Stimulated activated CD8-positive, alpha-beta memory T cell treated with anti-CD3 and anti-CD28 coated beads, Interleukin-7, amount 100 ng/mL, for 1 hour (primary cell): ENCODE measurements at places on chromosomes 1 and 21.

DNA sequence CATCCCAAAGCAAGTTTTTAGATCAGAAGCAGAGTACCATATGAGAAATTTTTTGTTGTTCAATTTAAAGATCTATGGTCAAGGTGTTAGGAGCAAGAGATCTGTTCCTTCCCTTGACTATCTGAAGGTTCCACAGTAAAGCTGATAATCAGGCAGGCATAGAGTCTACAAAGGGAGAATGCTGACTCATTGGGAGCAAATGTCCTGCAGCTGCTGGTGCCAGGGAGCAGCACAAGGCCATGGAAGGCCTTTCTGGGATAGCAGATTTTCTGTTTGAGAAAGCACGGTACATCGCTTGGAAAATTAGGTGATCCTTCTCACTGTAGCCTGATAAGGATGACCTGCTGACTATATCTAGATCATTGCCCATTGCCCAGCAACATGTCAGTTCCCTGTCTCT, 210.1 kb upstream of the C1orf87 start:
- DNase-seq = no peak

- DNase-seq = no peak
These were observed 1382.2 kb upstream of the B3GALT2 start for GRCh38 chr1:194568610-194569009.

DNA sequence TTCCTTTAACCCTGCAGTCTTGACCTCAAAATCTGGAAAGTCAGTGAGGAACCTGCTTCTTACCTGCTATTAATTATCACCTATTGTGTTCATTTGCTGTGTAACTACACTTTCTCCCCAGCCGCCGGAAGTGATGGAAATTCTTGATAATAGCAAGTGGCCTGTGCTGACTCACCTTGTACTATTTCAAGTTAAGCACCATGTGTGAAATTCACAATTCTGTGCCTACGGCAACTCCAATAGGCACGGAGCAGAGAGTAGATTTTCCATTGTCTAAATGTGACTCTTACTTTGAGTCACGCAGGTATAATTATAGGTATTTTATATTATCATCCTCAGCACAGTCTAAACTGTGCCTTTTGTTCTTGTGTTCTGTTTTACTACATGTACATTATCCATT, 466.8 kb downstream of the KIF26B start:
- no peak for DNase-seq

GRCh38 chr1:82391712-82392111, 591.0 kb downstream of the ADGRL2 start:
- DNase-seq = no peak

- DNase-seq = no peak
These were observed 44.1 kb upstream of the C1orf105 start for GRCh38 chr1:172376431-172376830.

GRCh38 chr1:155396874-155397476, 76.3 kb downstream of the RUSC1 start:
- no peak for DNase-seq

- no peak for DNase-seq
These were observed 12.1 kb downstream of the NBPF3 start for GRCh38 chr1:21451981-21452411.

- DNase-seq = no peak
These were observed 34.0 kb upstream of the ABCA4 start for GRCh38 chr1:94154989-94155388.

DNA sequence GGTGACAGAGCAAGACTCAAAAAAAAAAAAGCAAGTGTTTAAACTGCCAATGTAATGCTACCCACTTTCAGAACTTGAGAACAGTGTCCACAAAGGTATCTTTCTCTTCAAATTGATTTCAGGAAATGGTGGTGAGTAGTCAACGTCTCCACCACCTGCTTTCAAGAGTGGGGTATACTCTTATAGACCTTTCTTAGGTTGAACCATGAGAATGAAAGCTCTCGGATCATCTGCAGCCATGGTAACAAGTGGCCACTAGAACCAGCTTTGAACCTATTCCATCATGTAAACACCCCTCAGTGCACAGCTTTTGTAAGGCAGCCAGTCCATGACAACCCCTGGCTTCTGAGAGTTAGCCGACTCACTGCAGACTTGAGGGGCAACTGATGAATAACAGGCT, 107.4 kb downstream of the NTPCR start:
- no peak for DNase-seq

GRCh38 chr21:26732432-26733221, 112.6 kb downstream of the ADAMTS1 start:
- no peak for DNase-seq

DNA sequence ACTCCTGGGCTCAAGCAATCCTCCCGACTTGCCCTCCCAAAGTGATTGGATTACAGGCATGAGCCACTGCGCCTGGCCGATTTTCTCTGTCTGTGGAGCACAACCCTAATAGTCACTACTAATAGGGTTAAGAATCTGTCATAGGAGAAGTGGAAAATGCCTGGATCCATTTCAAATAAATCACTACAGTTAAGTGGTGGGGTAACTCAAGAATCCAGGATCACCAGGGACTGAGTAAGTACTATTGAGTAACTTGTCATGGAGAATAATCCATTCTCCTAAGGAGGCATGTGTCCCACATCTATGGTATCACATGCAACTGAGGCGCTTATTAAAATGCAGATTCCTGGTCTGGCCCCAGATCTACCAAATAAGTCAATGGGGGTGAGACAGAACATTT, 53.2 kb downstream of the OPTC start:
- no peak for DNase-seq

DNA sequence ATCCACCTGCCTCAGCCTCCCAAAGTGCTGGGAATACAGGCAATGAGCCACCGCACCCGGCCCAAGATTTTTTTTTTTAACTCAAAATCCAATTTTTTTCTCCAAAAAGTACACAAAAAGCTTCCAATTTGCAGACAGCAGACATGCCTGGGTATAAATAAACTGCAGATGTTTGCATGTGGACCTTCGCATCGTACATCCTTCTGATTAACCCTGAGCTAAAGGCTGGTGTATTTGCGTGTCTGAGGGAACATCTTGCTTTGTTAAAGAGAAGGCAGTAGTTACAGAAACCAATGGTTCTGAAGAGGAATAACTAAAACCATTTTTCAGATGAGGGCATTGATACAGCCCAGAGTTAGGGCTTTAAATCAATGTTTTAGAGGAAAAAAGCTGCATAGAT, 12.7 kb downstream of the BCAR3 start:
- no peak for DNase-seq

DNA sequence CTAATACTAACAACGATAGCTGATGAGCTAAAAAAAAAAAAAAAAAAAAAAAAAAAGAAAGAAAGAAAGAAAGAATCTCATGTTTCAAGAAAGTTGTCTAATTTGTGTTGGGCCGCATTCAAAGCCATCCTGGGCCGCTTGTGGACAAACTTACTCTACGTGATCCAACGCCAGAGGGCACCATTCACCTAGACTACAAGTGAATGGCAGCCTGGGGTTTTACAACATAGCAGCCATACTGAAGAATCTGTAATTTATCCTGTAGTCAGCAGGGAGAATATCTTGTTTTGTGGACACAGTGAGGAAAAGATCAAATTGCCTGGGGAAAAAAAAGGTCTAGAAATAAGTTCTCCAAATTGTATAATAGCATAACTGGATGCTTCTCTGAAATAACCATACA, 47.0 kb downstream of the CYP2J2 start:
- DNase-seq = no peak

GRCh38 chr21:36608041-36608896, 90.6 kb upstream of the SIM2 start:
- DNase-seq = no peak

- no peak for DNase-seq
These were observed 16.2 kb downstream of the PROX1 start for GRCh38 chr1:214004014-214004413.

DNA sequence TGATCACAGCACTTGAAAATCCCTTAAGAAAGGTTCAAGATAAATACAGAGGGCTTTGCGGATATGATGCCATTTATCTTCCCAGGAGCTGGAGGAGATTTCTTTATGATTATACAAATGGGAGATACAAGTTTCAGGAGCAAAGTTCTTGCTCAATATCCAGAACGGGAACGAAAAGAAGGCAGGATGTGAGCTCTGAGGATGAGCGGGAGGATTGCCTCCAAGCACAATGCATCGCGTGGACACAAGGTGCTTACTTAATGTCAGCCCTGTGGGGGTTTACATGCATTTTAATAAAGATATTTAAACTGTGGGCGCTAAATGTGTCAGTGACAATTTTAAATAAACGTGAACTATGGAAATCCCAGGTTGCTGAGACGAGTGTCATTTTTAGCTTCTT, 59.0 kb downstream of the SYT6 start:
- no peak for DNase-seq

DNA sequence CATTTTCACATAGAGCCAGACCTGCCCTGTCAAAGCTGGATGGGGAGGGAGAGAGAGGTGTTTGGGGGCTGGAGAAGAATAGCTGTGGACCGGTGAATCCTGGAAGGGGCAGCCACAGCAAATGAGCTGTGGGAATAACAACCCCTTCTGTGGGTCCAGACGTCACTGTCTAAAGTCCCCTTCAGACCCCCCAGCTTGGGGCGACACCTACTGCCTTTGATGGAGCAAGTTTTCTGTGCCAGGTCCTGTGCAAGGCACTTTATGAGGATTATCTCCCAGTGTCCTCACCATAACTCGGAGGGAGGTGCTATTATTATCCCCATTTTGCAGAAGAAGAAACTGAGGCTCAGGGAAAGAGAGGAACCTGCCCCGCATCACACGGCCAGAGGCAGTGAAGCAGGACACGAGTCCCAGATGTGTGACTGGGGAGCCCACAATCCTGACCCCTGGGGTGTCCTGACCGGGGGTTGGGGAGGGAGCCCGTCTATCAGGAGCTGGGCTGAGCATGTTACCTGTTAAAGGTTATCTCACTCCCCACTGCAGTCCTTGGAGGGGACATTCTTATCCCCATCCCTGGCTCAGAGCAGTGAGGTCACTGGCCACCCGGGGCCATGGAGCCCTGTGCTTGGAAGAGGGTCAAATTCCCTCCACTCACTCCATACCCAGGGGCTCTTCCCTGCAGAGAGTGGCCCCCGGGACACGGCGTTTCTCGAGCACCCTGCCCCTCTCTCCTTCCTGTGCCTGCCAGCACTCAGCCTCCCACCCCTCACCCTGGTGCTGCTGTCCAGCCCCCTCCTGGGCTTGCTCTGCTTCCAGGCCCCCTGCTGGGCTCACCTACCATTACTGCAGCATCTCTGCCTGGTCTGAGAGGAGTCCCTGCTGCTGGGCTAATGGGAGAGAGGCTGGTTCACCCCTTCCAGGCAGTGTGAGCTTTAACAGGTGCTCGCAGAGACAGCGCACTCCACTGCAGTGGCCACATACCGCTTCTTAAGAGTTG, 132.9 kb downstream of the PTPRU start:
- no peak for DNase-seq
